ENCODE measurements at places on chromosomes 3 and 15. TPM values are rescaled to one million over a fixed set of nuclear protein-coding genes. Genes with fewer than 3 reads are reported as not detected.

Gene MOBP
- not detected for polyA plus RNA-seq

Gene ATG7
- polyA plus RNA-seq, result 13.1 TPM

Gene C15orf62
- 21.3 TPM for polyA plus RNA-seq

Gene EPHA3
- 0.38 TPM for polyA plus RNA-seq

Gene RBP2
- polyA plus RNA-seq, result 0.13 TPM

Gene RAD54L2
- polyA plus RNA-seq, result 3.3 TPM

Gene KCNMB3
- polyA plus RNA-seq, result 1.1 TPM

Gene COL6A5
- 0.04 TPM for polyA plus RNA-seq

Gene FAM107A
- 7.2 TPM for polyA plus RNA-seq

Gene ADPRH
- 1.2 TPM for polyA plus RNA-seq

Gene ANKRD63
- not detected for polyA plus RNA-seq

Gene NOX5
- 0.29 TPM for polyA plus RNA-seq

Gene RNF7
- 97.7 TPM for polyA plus RNA-seq

Gene PPM1L
- polyA plus RNA-seq, result 3.0 TPM

Gene BBS4
- 6.4 TPM for polyA plus RNA-seq

Gene CLDN16
- 0.12 TPM for polyA plus RNA-seq

Gene GUCA1C
- not detected for polyA plus RNA-seq

Gene ST8SIA2
- 0.02 TPM for polyA plus RNA-seq

Gene ARPIN
- 6.8 TPM for polyA plus RNA-seq

Gene DPPA2
- polyA plus RNA-seq, result not detected

Gene P3H2
- 4.9 TPM for polyA plus RNA-seq

Gene CASR
- not detected for polyA plus RNA-seq

Gene DUOX2
- 15.8 TPM for polyA plus RNA-seq

Gene ZCWPW2
- polyA plus RNA-seq, result 0.29 TPM

Gene ZNF660
- 0.28 TPM for polyA plus RNA-seq

Measured in esophagus (tissue), 2 donors.